NCI-H2081 treated with DMSO at 0.1 percent for 48 hours (cell line): ENCODE measurements at places on chromosomes 1 and 21.

DNA sequence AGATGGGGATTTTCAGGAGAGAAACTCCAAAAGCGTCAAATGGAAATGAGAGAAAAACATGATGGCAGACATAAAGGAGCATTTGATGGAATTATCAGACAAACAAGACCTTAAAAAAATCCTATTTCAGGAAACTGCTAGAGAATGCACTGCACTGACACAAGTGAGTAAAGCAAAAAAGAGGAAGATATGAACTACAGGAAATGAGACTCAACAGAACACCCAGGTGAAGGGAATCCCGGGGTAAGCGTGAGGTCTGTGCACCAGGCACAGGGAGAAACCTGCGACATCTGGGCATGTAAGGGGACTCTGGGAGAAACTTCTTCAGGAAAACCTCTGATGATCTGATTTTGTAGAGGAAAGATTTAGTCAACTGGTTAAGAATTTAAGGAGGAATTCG is 2.8 kb downstream of the TARBP1 start:
- DNase-seq, result no peak

GRCh38 chr1:7886405-7886745 is 33.5 kb upstream of the UTS2 start:
- no peak for DNase-seq

GRCh38 chr21:31912501-31912900 is 39.7 kb downstream of the HUNK start:
- DNase-seq, result no peak

DNA sequence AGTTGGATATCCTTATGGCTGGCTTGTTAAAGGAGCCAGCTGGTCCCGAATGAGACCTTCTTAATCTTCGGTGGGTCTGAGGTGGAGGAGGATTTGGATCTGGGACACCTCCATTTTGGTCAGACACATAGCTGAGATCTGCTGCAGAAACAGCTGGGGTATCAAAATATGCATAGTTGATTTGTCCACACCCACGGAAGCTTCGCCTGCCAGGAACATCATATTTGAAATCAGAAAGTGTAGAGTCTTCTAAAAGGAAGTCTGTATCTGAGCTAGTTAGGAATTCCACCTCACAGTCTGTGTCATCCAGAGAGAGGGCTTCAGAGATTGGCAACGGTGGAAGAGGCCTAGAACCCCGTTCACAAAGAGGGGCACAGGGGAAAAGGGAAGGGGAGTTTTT is 12.3 kb downstream of the ERRFI1 start:
- no peak for DNase-seq

DNA sequence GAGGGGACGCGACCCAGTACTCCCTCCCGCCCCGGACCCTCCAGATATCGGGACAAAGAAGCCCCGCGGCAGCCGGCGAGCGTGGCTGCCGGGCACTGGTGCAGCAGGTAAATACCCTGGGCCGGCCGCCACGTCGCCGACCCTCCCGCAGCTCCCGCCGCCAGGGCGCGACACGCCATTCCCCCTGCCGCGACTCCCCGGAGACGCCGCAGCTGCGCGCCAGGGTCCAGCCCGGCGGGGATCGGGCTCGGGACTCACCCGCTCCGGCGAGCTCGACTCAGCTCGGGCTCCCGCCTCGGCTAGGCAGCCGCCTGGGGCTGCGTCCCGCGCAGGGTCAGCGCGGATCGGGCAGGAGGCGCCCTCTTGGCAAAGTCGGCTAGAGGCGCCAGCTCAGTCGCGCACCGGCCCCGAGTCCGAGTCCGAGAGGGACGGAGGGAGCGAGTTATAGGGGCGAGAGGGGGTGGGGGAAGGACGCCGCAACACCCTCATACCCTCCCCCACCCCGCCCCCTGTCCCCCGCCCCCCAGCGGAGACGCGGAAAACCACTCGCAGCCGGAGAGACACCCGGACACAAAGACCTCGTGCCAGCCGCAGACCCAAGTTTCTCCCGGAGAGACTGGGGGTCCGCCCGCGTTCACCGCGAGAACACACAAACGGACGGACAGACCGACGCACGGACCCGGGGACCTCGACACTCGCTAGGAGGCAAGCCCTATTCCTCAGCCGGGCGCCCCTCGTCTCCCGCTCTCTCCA is 985 bp downstream of the SYT6 start:
- no peak for DNase-seq

DNA sequence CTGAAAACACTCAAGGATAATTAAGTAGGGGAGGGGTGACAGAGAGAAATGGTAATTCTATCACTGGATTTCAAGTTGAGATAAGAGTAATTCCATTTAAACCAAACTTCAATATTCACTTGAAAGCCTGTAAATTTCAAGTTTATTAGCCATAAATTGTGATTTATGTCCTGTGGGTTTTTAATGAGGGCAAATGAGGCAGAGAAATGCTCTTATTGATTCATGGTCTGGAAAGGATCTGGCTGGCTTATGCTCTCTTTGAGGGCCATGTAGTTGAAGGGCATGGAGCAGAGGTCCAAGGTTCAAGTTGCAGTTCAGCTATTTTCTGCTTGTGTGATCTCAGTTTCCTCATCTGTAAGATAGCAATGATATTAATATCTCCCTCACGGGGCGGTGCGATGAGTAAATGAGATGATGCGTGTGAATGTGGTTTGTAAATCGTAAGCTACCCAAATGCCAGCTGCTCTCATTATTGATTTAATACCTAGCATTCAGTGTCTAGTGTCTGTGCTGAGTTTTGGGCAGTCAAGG is 12.3 kb downstream of the OLFML3 start:
- DNase-seq, result no peak

- no peak for DNase-seq
Observed at GRCh38 chr1:39995973-39996393, 41.0 kb downstream of the MFSD2A start.

DNA sequence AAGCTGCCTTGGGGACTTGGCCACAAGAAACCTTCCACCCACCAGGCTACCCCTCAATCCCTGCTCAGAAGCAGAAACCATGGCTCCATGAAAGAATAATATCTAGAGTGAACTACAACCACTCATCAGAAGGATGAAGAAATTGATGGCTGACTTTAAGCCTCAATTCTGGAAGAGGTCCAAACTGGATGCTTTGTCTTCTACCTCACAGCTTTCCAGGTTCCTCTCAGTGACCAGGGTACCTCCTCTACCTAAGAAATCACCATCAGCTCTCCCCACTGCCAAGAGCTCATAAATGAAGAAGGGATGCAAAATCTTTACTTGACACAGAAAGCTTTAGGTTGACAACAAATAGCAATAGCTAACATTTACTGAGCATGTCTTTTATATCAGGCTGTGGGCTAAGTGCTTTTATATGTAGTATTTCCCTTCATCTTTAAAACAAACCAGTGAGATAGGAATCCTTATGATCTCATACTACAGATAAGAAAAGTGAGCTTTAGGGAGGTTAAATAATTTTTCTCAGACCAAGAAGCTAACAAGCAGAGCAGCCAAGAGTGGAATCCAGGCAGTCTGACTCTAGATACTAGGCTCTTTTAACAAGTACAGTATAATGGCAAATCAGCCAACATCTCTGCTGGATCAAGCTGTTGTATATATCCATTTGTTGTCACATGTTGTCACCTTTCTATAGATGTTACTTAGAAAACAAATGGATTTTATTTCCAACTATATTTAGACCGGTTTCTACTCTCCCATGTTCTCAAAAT is 243.0 kb upstream of the SGIP1 start:
- no peak for DNase-seq

DNA sequence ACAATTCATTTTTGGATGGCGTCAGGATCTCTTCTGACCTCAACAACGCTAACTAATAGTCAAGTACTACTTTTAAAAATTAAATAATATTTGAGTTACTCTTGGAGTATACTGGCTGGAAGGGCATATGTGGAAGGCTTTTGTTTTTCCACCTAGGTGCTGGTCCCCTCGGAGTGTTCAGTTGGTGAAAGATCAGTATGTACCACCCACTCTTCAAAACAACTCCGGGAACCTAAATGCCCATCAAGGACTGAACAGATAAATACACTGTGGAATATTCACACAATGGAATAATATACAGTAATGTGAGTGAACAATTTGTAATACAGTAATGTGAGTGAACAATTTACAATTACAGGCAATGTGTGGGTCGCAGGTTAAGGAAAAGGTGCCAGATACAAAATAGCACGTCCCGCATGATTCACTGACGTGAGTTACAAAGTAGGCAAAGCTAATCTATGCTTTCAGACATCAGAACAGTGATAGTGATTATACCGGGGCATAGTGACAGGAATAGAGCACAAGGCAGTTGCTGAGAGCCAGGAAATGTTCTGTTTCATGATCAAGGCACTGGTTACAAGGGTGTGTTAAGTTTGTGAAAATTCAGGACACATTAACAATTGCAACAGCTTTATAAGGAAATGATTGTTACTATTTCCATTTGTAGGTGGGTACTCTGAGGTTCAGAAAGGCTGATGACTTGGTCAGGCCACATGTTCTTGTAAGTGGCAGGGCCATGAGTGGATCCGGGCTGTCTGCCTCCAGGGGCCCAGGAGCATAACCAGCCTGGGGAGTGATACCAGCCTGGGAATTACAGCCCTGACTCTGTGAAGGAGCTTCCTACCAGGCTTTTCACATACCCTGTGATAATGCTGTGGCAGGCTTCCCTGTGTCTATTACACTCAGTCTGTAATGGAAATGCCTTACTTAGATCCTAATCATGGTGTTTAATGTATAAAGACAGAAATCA is 59.3 kb upstream of the ABCD3 start:
- DNase-seq, result no peak

DNA sequence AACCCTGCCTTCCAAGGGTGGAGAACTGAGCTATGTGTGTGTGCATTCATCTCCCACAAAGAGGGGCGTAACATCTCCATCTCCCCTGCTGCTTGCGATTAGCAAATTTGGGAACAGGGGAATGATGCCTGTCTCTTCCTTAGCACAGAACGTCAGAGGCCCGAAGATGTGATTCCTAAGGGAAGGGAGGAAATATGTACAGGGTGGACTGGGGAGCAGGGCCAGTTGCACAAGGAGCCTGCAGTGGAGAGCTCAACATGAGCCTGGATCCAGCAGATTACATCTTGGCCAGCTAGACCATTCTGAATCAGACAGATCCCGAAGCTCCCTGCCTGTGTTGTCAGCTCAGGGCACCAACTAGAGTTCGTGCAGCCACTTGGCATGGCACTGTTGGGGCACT is 118.1 kb downstream of the NGF start:
- no peak for DNase-seq

GRCh38 chr1:94679332-94680038 is 137.9 kb upstream of the F3 start:
- no peak for DNase-seq

DNA sequence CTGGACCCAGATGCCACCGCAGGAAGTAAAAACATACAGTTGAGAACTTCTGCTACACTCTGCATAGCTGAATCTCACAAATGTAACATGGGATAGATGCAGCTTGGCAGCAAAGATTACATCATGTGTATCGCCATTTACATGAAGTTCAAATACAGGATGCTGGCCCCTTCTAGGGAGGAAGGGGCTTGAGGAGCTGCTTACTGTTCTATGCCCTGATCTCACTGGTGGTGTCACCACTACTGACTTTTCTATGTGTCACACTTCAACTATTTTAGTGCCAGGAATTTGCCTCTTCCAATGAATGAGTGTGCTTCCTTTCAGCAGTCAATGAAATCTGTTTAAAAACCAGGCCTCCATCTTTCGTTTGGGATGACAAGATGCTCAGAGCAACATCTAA is 31.1 kb downstream of the MRAP start:
- no peak for DNase-seq

- DNase-seq, result no peak
Observed at GRCh38 chr1:216887032-216887431, 163.8 kb upstream of the ESRRG start.

- no peak for DNase-seq
Observed at GRCh38 chr21:26118938-26119540, 51.5 kb downstream of the APP start.

GRCh38 chr1:43286533-43286932 is 1.2 kb upstream of the C1orf210 start:
- no peak for DNase-seq

DNA sequence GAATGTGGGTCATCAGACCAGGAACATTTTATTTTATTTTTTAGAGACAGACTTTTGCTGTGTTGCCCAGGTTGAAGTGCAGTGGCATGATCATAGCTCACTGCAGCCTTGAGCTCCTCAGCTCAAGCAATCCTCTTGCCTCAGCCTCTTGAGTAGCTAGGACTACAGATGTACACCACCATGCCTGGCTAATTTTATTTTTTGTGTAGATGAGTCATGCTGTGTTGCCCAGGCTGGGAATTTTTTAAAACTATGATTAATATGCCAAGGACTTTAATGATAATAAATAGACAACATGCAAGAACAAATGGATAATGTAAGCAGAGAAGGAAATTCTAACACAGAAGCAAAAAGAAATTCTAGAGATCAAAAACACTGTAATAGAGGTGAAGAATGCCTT is 142.4 kb downstream of the AK5 start:
- DNase-seq, result no peak

GRCh38 chr1:46557403-46557802 is 6.0 kb upstream of the KNCN start:
- DNase-seq, result no peak

DNA sequence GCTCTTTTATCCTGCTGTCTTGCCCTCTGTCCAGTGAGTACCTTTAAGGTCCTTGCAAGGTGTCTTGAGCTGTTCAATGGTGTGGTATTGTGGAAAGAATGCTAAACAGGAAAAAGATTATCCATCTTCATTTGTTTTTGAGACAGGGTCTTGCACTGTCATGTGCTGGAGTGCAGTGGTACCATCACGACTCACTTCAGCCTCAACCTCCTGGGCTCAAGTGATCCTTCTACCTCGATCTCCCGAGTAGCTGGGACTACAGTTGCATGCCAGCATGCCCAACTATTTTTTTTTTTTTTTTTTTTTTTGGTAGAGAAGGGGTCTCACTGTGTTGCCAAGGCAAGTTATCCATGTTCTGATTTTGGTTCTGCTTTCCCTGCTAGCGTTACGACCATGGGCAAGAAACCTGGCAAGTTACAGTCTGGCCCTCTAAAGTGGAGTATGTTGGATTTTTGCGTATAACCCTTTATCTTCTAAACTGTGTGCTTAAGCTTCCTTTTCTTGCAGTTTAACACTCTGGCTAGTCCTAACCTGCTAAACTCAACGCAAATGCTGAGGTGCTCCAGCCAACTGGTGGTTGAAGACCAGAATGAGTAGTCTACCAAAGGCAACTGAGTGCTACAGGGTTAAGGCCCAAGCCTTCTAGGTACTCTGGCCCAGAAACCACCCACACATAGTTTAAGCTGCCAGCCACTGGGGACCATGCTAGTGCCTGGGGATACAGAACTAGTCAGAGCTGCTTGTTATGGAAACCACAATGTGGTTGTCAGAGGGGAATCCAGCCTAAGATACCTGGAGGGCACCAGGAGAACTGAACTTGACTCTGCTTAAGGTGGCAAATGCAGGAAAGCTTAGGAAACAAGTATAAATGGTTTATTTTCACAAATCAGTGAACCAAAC is 7.9 kb downstream of the RPL11 start:
- DNase-seq, result no peak

GRCh38 chr1:94411237-94411636 is 7.0 kb upstream of the ABCD3 start:
- no peak for DNase-seq

GRCh38 chr1:207807690-207808321 is 56.0 kb downstream of the CD46 start:
- no peak for DNase-seq
